Endothelial cell of umbilical vein (primary cell): ENCODE measurements at places on chromosomes 5 and 9. TPM values are rescaled to one million over a fixed set of nuclear protein-coding genes. Genes with fewer than 3 reads are reported as not detected.

The IFNA21 gene
- total RNA-seq: not detected in 2 replicates

The IFNA2 gene
- total RNA-seq: not detected in 2 replicates

The SLC4A9 gene
- total RNA-seq: not detected in 2 replicates

The LRRC26 gene
- not detected in 2 replicates for total RNA-seq

The FOXI1 gene
- total RNA-seq: not detected in 2 replicates

The GABBR2 gene
- total RNA-seq: 6.3 and 9.2 TPM in 2 replicates

The LMNB1 gene
- total RNA-seq: 134 and 144 TPM in 2 replicates

- DNase-seq: no peak
These were observed 155.1 kb upstream of the ZNF462 start for GRCh38 chr9:106707738-106708474.

- DNase-seq: no peak
These were observed 696.5 kb downstream of the EFNA5 start for GRCh38 chr5:106974272-106974671.
